ENCODE measurements at places on chromosomes 12 and 14.

DNA sequence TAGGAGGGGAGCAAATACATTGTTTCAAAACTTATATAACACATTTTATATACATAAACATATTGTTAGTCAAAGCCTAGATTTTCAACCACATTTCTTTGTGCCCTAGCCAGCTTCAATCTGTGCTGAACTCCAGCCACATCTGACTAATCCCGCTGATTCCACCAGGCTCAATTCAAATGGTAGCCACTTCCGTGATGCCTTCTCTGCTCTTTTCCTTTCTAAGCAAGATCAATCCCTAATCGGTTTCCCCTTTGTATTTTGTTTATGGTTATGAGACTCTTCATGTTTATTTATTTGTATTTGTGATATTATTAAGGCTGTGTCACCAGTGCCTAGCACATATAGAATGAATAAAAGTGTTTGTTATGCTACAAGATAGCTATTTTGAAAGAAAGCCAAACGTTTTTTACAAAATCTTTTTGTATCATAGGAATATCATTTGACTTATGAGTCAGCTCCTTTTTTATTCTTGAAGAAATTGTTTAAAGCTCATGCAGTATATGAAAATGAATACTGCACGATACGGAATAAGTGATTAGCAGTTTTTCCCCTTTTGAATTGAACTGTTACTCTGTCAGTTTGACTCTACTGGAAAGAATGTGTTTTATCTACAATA is 110.2 kb downstream of the PLEKHA5 start:
- DNase-seq: no peak

GRCh38 chr12:29088611-29089219 is 60.4 kb upstream of the FAR2 start:
- DNase-seq: no peak

GRCh38 chr12:50057000-50057841 is at the start of gene ASIC1:
Gene ASIC1 (plus strand): TSS chr12:50057596. CDS start chr12:50058767, 1,171 bp downstream.
- DNase-seq: no peak

GRCh38 chr12:124738636-124739467 is 124.8 kb downstream of the SCARB1 start:
- no peak for DNase-seq

DNA sequence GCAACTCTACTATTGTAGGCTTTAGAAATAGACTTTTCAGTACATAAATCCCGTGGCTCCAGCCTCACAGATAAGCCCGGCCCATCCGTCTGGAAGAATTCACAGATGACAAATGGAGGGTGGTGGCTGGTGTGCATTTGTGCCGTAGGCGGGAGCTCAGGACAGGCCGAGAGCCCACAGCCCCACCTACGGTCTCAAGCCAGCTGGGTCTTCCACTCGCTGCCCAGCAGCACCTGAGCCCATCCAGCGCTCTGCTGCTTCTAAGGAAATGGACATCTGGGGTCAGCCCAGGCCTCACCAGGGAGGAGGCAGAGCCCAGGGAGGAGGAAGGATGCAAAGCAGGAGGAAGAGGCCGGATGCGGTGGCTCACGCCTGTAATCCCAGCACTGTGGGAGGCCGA is 72.8 kb downstream of the KIF26A start:
- DNase-seq: no peak

- no peak for DNase-seq
These were observed 60.1 kb downstream of the TSPAN9 start for GRCh38 chr12:3137268-3137781.

- no peak for DNase-seq
These were observed 182.6 kb downstream of the PHLDA1 start for GRCh38 chr12:75848961-75849360.

DNA sequence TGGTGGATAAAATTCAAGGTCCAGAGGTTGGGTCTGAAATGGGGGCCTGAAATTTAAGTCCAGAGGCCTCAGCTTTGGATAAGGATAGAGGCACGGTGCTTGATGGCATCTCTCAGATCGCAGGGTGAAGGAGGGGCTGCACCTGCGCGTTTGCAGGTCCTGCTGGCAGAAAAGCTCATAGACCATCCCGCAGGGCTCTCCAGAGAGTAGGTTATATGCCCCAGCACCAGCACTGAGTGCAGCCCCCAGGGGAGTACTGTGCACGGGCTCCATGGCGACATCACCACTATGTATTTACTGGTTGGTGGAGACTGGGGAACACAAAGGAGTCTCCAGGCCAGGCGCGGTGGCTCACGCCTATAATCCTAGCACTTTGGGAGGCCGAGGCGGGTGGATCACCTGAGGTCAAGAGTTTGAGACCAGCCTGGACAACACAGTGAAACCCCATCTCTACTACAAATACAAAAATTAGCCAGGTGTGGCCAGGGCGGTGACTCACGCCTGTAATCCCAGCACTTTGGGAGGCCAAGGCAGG is 4.3 kb upstream of the CD63 start:
- no peak for DNase-seq

GRCh38 chr12:104299842-104300481 is 3.6 kb upstream of the EID3 start:
- DNase-seq: no peak

- DNase-seq: no peak
These were observed 68.6 kb downstream of the TMEM30B start for GRCh38 chr14:61212546-61212945.

- DNase-seq: no peak
These were observed 136.1 kb downstream of the GCH1 start for GRCh38 chr14:54766276-54767138.

DNA sequence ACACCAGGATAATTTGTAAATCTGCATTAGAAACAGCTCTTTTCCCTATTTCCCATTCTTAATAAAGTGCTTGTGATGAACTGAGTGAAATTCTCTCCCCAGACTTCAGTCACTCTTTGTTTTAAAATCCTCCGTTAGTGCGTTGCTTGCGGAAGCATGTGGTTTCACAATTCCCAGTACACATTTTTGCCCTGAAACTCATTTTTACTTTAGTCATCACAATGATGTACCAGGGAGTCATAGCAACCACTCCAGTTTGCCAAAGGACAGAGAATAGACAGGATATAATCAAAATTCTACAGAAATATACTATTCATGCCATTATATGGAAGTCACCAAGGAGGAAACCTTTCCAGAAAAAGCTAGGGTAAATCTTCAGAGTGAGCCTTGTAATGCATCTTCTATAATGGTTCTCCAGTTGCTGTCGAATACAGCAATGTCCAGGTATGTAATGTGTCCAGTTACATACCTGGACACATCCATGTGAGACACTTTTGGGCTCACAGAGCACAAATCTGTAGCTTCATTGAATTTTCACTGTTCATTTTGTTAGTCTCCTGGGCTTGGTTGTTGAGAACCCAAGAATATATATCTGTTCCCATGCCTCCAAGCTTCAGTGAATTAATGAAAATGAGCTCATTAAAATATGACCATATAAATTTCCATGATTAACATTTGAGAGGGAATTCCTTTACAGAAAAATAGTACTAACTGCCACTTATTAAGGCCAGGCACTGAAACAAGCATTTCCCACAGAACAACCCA is 57.8 kb downstream of the GPR135 start:
- no peak for DNase-seq

GRCh38 chr12:2226641-2227040 is 173.9 kb downstream of the CACNA1C start:
- no peak for DNase-seq

- DNase-seq: no peak
These were observed 5.0 kb downstream of the HNRNPC start for GRCh38 chr14:21264025-21264801.

DNA sequence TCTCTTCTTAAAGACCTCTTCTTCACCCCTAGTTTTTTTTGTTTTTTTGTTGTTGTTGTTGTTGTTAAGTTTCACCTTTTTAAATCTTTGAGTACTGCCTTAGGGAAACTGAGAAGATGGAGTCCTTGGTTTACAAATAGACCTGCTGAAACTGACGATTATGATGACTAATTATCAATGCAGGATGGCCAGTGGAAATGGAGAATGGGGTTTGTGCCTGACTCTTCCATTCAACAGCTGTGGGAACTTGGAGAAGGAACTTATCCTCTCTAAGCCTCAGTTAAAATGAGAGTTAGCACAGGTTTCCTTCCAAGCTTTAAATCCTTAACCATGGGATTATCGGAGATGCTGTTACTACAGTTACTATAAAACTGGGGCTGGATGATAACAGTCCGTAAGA is 66.7 kb upstream of the PNMA1 start:
- no peak for DNase-seq

DNA sequence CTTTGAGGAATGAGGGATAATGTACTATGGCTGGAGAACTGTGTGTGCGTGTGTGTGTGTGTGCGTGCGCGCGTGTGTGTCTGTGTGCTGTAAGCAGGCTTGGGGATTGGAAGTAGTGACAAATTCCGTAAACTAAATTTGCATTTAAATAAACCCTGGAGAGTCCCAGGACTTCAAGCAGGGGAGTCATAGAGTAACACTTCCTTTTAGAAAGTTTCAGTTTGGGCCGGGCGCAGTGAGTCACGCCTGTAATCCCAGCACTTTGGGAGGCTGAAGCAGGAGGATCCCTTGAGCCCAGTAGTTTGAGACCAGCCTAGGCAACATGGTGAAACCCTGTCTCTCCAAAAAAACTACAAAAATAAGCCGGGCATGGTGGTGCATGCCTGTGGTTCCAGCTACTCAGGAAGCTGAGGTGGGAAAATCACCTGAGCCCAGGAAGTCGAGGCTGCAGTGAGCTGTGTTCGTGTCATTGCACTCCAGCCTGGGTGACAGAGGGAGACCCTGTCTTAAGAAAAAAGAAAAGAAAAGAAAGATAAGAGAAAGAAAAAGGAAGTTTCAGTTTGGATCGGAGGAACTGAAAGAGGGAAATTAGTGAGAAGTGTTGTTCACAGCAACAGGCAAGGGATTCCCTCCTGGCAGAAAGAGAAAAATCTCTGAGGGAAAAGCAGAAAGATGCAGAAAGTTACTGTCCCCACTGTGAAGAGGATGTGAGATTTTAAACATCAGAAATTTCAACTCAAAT is 222.7 kb upstream of the SOX5 start:
- no peak for DNase-seq

GRCh38 chr14:56491299-56492285 is 88.0 kb upstream of the TMEM260 start:
- DNase-seq: no peak

- no peak for DNase-seq
These were observed 44.8 kb downstream of the LGR5 start for GRCh38 chr12:71484272-71484905.

DNA sequence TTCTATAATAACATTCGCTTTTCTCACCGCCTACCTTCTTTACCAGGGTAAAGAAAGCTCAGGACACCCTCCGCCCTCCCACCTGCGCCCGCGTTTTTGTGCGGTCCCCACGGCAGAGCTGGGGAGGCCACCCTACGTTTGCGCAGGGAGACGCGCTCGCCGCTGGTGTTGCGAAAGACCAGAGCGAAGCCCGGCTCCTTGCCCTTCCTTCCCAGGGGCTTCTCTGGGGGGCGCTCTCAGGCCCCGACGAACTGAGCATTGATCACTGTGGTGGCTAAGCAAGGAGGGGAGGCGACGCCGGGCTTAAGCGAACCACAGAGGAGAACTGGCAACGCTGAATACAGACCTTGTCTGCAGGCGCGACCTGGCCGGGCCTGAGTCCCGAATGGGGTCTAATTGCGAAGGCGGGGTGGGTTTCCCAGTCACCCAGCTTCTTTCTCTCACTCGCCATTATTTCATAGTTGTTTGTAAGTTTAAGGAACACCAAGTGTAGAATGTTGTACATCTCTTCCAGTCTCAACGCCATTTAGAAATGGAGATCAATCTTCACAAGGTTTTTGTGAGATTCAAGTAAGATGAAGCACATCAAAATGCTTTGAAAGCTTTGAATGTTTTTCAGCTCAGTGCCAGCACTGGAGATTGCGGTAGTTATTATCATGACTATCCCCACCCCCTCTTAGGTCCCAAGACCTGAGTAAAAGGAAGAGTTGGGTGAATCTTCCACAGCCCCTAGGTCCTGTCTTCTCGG is 1.7 kb upstream of the NKX2-1 start:
- DNase-seq: no peak

DNA sequence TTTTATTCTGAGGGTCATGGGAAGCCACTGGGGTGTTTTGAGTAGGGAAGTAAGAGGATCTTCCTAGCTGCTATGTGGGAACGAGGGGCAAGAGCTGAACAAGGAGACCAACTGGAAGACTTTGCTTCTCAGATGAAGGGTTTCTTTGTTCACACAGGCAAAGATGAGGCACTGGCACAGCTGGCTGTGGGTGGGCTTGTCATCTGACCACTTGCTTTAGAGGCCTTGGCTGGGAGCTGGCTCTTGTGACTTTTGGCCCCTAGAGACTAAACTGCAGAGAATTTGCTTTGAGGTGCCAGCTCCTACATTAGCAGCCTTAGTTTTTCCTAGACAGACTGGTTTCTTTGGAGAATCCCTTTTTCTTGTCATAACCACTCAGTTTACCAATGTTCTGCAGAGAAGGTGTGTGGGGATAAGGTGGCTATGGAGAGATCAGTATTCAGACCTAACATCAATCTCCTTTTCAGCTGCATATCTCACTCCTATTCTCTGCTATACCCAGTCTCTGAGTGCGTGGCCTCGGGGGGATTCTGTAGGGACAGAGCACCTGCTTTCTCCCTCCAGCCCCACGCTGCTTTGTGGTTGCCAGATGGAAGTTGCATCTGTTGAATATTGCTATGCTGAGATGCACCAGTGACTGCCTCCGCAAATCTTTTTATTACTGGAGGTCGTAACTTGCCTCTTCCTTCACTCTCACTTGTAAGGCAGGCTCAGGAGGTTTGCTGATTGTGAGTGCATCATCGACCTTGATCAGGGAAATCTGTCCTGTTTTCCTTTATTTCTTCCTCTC is 12.7 kb downstream of the PPP2R5C start:
- no peak for DNase-seq

DNA sequence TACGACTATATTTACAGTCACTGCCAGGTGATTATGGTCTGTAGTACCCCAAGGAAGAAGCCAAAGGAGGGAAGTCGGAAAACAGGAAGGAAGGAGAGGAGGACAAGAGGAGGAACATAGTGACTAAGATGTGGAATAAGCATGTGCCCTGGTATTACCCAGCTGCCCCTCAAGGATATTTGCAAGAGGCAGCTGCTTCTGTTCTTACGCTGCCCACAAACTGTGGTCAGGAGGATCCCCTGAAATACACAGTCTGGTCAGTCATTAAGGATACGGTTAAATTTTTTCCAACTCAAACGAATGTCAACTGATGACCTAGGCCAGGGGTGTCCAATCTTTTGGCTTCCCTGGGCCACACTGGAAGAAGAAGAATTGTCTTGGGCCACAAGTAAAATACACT is 126.5 kb downstream of the CMAS start:
- DNase-seq: no peak
